ENCODE measurements at places on chromosomes 3 and 15. TPM values are rescaled to one million over a fixed set of nuclear protein-coding genes. Genes with fewer than 3 reads are reported as not detected.
A peak's percentile ranks its signal among the peaks of the same experiment; 100 is the strongest.

The TPRG1 gene
- total RNA-seq: 1.1 TPM

- no peaks in the 10 kb centered on the region for H3K36me3 ChIP-seq
- peak; percentile 79 for DNase-seq
- no peaks in the 10 kb centered on the region for H3K27me3 ChIP-seq
- peaks cover 8% of the 10 kb centered on the region for H3K4me1 ChIP-seq
- peak overlapping the region; percentile 88 for H3K27ac ChIP-seq
- no peak overlapping the region for H3K4me3 ChIP-seq
These were observed 96.1 kb upstream of the CHD2 start for GRCh38 chr15:92803852-92804609.

- no peaks in the 10 kb centered on the region for H3K4me1 ChIP-seq
- H3K27me3 ChIP-seq: no peaks in the 10 kb centered on the region
- DNase-seq: peak; percentile 19
- no peak overlapping the region for H3K4me3 ChIP-seq
- no peak overlapping the region for H3K27ac ChIP-seq
- no peaks in the 10 kb centered on the region for H3K36me3 ChIP-seq
These were observed 725.9 kb upstream of the NR2F2 start for GRCh38 chr15:95604634-95605036.

The CCR5 gene
- total RNA-seq: 1.9 TPM

The CCR2 gene
- 3.0 TPM for total RNA-seq

GRCh38 chr3:67044955-67045354 lies 46.8 kb downstream of the KBTBD8 start:
- no peaks in the 10 kb centered on the region for H3K27me3 ChIP-seq
- H3K4me3 ChIP-seq: no peak overlapping the region
- H3K27ac ChIP-seq: no peak overlapping the region
- H3K36me3 ChIP-seq: no peaks in the 10 kb centered on the region
- no peak for DNase-seq

DNA sequence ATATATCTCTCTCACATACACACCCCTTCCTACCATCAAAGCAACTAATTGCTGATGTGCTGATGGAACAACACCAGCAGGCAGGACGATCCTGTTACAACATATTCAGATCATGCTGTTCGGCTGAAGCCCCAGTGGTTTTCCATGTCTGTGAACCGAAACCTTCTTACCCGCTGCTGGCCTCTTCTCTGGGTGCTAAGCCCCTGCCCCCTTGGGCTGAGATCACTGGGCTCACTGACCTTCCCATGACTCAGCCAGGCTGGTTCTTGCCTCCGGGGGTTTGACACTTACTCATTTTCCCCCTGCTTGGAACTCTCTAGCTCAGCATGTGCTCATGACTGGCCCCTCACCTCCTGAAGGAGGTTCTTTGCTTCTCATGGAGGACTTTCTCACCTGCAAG lies 122.0 kb upstream of the RGMA start:
- H3K36me3 ChIP-seq: no peaks in the 10 kb centered on the region
- no peaks in the 10 kb centered on the region for H3K4me1 ChIP-seq
- H3K27ac ChIP-seq: no peak overlapping the region
- no peaks in the 10 kb centered on the region for H3K27me3 ChIP-seq
- no peak overlapping the region for H3K4me3 ChIP-seq
